NCI-H1930 (cell line): ENCODE measurements at places on chromosomes 2 and 18.

DNA sequence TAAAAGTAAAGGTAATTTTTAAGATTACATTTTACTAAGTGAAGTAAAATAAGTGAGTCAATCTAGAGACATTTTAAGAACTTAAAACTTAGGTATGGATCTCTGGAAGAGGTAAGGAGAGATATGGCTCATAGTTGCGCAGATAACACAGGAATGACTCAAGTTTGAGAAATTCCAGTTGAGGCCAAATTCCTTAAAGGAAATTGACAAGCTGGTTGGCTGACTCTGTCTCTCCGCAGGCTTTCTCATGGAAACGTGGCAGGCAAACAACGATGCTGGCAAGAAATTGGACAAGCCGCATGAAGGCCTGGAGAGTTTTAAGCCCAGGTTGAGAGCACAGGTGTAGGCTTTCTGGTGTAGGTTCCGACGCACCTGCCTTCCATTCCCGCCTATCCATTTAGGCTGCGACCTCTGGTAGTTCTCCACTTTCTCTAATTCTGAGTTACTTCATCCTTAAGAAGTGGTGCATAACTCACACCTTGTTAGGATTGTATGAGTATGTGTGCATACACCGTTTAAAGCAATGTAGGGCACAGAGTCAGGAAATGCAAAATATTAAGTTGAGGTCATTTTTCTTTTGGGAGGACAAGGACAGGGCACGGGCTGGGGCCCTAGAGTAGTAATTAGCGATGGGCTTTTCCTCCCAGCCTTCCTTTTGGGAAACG, 589 bp upstream of the DAW1 start:
- no peak for DNase-seq

DNA sequence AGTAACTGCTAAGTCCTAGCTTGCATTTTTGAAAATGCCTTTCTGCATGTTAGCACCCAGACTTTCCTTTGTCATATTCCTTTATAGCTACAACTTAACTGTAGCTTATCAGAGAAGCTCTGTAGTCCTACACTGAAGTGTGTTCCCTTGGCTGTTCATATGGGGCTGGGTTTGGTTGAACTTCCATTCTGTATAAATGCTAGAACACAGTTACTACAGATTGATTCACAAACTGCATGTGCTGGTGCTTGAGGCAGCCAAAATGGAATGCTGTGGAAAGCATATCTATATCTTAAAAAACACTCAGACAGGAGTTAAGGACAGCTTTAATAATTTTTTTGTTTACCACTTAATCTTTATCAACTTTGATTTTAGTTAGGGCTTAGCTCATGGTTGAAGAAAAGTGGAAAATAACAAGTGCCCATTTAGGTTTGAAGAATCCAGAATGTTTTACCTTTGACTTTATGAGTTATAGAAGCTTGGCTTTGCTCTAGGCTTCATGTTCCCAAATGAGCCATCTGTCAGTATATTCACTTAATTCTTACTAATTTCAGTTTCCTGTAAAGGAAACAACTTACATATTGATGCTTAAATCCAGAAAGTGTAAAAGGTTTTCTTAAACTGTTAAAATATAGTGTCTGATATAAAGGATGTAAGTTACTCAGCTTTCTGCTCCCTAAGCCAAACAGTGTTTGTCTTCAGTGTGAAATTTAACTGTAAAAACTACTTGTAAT, 148.9 kb downstream of the AGPS start:
- DNase-seq = no peak

- DNase-seq = no peak
Measured at GRCh38 chr2:9593925-9594324, 36.9 kb downstream of the YWHAQ start.

- no peak for DNase-seq
Measured at GRCh38 chr2:98730707-98731040, 258 bp downstream of the MGAT4A start.

DNA sequence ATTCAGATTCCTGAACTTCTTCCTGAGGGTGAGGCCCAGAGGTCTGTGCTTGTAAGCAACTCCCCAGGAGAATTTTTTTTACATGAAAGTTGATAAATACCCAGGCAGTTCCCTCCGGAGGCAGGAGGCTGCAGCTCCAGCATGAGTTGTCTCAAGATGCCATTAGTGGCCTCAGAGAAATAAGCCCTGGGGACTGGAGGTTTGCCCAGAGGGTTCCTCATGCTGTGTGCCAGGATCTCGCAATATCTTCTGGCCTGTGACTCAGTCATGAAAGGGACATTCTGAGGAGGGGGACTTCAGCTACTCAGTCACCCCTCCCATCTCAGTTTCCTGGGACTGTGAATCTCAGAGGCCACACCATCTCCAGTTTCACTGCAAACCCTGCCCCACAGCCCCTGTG, 49.9 kb downstream of the LYPD1 start:
- no peak for DNase-seq

- DNase-seq = peak; percentile 42
Measured at GRCh38 chr18:58135701-58136331, 91.8 kb downstream of the NEDD4L start.

DNA sequence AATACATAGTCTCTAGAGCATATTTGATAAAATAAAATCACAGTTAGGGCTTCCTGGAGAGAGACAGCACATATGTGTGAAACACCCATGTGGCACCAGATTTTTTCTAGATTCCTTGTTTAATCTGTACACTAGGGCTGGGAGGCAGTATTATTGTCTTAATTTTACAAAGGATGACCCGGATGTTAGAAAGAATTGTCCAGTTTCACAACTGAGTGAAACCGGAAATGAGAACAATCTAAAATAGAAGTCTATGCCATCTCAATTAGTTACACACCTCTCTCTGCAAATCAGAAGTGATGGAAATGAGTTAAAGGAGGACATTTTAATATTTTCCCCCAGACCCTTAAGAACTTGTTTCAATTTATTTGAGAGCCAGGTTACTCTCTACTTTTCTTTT, 463.7 kb upstream of the DSEL start:
- no peak for DNase-seq

- no peak for DNase-seq
Measured at GRCh38 chr2:220966636-220967035, 605.5 kb downstream of the EPHA4 start.

- no peak for DNase-seq
Measured at GRCh38 chr2:181779288-181780021, 99.1 kb upstream of the NEUROD1 start.

- no peak for DNase-seq
Measured at GRCh38 chr2:237533668-237534161, 32.7 kb upstream of the PRLH start.

DNA sequence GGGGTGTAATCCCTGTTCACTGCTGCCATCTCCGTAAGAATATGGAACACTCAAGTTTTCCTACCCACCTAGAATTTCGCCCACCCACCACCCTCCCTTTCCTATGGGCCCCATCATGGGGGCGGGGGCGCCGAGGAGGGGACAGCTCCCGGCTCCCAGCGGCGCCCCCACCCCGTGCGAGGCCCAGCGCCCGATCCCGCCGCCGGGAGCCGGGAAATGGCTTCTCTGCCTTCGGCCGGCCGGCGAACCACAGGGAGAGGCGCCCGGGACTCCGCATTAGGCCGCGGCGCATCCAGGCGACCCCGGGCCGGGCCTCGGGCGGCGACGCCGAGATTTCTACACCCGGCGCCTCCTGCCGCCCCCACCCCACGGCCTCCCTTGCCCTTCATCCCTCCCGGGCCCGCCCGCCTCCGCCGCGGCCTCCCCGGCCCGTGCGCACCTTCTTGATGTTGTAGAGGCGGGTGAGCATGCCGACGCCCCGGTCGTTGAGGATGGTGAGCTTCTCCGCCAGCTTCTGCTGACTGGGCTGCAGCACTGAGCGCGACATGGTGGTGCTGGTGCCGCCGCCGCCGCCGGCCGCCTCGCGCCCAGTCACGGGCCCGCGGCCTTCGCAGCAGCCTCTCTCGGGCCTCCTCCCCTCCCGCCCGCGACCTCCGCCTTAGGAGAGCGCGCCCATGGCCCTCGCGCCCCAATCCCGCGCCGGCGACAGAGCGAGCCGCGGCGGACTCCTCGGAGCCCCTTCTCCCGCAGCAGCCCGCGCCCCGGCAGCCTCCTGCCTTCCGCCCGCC, 510 bp downstream of the NCKAP1 start:
- peak; percentile 12 for DNase-seq

DNA sequence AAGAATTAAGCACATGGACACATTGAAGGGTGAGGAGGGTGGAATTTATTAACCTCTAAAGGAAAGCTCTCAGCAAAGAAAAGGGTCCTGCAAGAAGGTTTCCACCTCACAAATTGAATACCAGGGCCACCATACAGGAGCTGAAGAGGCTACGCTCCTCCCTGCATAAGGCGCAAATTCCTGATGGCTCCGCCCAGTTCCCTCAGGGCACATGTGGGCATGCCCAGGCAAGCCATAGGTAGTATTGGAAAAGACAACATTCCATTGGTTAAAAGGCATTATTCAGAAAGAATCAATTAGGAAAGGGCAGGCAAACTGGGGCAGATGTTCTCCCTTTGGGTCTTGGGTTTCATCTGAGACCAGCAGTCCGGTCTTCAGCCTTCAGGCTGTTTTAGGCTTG, 161.2 kb downstream of the PTPRM start:
- no peak for DNase-seq

DNA sequence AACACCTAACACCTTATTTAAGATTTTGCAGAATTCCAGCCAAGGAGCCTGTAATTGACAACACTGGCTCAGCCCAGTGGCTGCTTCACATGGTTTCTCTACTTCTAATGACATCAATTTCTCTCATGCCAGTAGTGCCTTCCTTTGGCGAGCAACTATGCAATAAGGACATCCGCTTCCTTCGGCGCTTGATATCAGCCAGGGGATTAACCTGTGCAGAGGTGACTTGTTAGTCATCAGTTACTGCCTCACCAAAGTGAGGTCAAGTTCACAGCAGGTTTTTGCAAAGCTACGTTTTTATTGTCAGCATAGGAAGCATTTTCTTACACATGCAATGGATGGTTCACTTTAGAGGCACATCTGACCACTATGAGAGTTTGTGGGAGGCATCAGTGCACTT, 24.0 kb upstream of the EDAR start:
- DNase-seq = no peak

GRCh38 chr18:62862466-62862865, 147.1 kb downstream of the PHLPP1 start:
- DNase-seq = no peak

- DNase-seq = no peak
Measured at GRCh38 chr2:99725820-99726219, 236.0 kb upstream of the REV1 start.

DNA sequence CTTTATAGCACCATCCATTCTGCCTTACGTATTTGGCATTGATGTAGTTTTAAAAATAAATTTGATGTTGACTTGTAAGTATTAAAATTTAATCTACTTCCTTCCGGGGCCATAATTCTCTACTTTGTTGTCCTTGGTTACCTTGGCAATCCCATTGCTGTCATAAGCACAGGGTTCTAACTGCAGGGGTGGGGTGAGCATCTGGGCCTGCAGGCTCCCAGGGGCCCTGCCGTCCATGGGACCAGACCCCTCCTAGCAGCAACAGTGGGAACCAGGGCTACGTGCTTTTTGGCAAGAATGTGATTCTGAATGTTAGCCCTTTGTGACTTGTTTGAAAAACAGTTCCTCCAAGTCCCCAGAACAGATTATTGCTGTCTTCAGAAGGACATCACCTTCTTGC, 4.9 kb downstream of the ASAP2 start:
- no peak for DNase-seq
